NCI-H1105 (cell line): ENCODE measurements at places on chromosomes 4 and X.
A peak's percentile ranks its signal among the peaks of the same experiment; 100 is the strongest.

GRCh38 chr4:68218044-68218443 lies 27.4 kb downstream of the TMPRSS11B start:
- no peak for DNase-seq

GRCh38 chrX:15816886-15817285 lies 26.6 kb downstream of the ZRSR2 start:
- DNase-seq = no peak

DNA sequence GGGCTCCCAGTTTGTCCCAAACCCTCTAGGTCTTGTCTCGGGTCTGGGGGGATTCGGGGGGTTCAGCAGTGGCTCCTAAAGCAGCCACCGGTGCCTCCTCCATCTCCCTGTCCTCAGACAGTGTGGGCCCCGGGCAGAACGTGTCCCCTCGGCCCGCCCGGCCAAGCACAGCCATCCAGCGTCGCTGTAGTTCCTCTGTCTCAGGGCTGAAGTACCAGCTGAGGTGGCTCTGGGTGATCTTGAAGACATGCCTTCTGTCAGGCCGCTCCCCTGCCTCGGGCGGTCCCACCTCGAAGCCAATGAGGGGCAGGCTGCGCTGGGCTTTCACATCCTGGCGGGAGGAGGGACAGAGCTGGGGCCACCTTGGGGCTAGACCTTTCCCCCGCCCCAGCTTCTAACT lies 5.9 kb downstream of the TSR2 start:
- DNase-seq = no peak

- peak; percentile 1 for DNase-seq
These were observed 6.8 kb upstream of the CLCN5 start for GRCh38 chrX:49915361-49916222.

GRCh38 chr4:100017637-100018310 lies 67.7 kb upstream of the H2AZ1 start:
- DNase-seq = no peak
